ENCODE measurements at places on chromosomes 13 and 19.
A peak's percentile ranks its signal among the peaks of the same experiment; 100 is the strongest.

GRCh38 chr19:45231891-45232290 is 13.3 kb downstream of the EXOC3L2 start:
- DNase-seq: no peak

GRCh38 chr13:100707818-100708740 is 33.5 kb upstream of the TMTC4 start:
- DNase-seq: no peak

DNA sequence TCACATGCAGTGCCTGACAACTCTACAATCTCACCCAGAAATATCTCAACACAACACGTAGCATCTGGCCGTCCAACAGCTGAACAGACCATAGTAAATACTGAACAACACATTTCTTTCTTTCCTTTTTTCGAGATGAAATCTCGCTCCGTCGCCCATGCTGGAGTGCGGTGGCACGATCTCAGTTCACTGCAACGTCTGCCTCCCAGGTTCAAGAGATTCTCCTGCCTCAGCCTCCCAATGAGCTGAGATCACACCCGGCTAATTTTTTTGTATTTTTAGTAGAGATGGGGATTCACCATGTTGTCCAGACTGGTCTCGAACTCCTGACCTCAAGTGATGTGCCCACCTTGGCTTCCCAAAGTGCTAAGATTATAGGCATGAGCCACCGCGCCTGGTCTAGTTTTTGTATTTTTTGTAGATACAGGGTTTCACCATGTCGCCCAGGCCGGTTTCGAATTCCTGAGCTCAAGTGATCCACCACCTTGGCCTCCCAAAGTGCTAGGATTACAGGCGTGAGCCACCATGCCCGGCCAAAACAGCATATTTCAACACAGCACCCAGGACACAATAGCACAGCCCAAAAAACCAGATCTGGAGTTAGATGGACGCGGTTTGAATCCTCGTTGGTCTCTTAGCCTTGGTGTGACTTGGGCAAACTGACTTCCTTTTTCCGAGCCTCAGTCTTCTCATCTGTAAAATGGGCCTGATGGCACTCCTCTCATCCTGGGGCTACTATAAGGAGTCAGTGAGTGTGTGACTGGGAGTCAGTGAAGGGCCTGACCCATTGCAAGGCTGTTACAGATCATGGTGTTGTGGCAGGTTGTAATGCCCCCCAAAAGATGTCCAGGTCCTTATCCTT is 22.6 kb downstream of the CYP2A6 start:
- DNase-seq: no peak

DNA sequence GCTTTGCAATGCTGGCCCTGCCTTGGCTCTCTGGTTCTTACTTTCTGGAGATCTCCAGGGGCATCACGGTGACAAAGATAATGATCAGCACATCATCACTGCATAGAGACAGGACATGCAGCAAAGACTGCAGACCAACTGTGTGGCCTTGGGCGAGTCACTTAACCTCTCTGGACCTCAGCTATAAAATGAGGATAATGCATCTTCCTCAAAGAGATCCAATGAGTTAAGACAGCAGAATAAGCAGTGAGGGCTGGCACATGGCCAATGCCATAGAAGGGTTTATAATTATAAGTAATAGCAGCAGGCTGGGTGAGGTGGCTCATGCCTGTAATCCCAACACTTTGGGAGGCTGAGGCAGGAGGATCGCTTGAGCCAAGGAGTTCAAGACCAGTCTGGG is 2.4 kb downstream of the MAG start:
- no peak for DNase-seq

DNA sequence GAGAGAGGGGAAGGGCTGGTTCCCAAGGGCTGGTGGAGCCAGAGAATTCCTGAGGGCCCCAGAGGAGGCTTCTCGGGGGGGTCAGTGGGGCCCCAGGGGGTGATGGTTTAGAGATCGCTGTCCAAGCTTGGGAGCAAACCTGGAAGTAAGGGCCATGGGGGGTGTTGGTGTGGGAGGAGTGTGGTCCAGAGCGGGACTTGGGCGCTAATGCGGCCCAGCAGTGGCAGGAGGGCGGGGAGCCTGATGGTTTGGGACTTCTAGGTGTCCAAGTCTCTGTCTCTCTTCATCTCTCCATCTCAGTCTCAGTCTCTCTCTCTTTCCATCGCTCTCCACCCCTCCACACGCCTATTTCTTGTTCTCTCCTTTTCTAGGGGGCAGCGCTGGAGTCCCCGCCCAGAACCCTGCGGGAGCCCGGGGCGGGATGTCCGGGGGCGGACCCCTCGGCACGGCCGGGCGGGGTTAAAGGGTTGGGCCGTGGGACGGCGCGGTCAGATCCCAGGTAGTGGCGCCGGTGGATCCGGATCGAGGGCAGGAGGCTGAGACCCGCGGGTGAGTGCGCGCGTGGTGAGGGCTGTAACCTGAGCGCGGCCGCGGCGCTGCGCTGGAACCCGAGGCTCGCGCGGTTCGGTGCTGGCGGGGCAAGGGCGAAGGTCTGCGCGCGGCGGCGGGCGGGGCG is at the start of gene CYP4F22:
Gene CYP4F22, plus strand, starts transcription at position 491 of the 676 bp plus-strand sequence. CDS start 16,812 bp downstream, outside the sequence.
- no peak for DNase-seq

DNA sequence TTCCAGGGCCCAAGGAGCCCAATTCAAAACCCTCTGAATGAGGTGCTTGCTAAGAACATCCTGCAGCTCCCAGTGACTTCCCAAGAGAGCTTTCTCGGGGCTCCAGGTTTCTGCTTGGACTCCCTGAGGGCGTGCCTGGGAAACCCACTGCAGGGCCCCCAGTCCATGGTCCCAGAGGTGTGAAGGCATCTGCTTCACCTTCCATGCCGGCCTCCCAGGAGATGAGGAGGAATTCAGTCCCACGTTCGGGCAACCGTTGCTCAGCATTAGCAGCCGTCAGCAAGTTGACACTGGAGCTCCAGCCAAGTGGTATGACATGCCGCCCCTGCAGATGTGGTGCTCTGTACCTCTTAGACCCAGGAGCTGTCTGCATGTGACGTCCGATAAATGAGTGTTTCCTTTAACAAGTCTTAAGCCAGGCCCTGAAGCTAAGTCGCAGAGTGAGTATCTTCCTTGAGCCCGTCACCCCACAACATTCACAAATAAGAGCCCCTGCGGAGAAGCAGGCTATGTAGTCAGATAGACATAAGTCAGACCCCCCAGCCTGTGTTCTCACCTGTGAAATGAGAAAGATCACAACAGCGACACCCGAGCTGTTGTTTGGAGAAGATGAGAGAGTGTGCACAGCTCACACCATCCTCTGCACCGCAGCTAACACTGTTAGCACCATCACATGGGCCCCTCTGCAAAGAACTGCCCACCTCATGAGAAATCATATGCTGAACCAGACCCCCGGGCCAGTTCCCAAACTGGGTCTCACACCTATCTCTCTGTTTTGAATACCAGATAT is 150.3 kb downstream of the KATNAL1 start:
- no peak for DNase-seq

DNA sequence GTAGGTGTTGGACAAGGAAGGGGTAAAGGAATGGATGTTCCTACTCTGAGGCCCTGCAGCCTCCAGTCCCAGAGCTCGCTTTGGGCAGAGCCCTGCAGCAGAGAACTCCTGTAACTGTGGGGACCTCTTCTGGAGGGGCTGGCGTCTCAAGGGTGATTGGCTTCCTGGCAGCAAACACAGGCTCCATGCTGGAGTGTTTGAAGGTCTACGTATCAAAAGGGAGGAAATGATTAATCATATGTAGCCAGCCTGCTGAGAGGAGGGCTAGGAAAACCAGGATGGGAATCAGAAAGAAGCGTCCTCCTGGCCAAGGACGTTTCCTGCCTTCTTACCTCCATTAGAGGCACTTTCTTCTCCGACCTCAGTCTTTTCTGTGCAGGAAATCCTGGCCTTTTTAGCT is 208.5 kb downstream of the TSHZ3 start:
- no peak for DNase-seq

- DNase-seq: no peak
Measured at GRCh38 chr13:49694446-49694845, 3.2 kb upstream of the EBPL start.

GRCh38 chr19:461721-462551 is 1.1 kb upstream of the SHC2 start:
- no peak for DNase-seq

GRCh38 chr19:45670670-45671453 is 2.8 kb downstream of the GIPR start:
- DNase-seq: peak; percentile 82

DNA sequence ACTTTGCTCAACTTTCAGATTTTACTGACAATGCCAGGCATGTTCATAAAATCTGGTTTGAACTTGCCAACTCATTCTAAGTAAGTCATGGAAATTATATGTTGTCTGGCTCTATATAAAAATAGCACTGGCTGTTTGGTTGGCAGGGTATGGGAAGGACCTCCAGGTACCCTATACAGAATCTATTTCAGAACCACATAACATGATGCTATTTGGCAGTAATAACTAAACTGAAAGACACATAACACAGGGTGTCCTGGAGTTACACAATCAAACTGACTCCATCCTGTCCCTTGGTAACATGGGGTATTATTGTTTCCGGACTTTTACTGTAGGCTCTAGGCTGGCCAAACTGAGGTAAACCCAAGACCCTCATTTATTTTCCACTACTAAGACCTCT is 248.8 kb downstream of the RGCC start:
- DNase-seq: no peak

GRCh38 chr13:38687246-38688229 is 661 bp downstream of the FREM2 start:
- DNase-seq: no peak

DNA sequence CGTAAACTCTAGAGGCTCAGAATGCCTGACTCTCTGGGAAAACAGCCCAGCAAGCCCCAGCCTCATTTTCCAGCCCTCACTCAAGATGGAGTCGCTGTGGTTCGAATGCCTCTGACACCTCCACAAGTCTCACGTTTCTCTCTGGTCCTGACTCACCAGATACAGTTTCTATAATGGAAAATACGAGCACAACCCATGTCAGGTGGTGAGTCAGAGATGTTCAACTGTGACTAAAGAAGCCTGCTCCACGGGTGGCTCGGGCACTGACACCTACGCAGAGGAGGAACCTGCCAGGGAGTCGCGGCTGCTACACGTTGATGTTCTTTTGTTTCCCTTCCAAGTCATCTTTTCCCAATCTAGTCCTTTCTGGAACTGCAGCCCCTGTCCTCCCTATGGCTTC is 87.1 kb upstream of the STK24 start:
- DNase-seq: no peak

DNA sequence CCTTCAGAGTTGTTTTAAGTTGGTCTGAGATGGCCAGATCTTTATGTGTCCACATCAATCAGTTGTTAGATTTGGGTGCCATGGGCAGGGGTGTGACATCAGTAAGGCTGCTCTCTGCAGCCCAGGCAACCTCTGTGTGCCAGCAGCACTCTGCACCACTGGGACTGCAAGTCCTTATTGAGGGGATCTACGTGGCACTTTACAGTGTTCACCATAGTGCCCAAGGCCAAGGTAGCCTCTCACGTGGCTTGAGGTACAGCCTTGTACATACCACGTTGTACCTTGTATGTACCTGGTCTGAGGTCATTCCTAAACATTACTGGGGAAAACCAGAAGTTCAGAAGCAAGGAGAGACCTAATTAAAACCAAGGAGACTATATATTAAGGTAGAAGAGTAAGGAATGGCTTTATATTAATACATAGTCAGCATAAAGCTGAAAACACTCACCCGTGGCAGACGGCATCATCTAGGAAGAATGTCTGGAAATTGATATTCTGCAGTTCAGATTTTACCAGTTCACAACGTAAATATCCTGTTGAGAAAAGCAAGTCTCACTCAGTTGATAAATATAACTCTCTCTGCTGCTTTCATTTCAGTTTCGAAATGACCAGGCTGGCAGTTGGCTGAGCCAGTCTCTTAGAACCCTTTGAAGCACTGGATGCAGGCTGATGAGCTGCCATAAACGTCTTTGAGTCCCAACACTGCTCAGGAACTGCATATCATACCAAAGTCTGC is 128.8 kb downstream of the ZDHHC20 start:
- DNase-seq: no peak

DNA sequence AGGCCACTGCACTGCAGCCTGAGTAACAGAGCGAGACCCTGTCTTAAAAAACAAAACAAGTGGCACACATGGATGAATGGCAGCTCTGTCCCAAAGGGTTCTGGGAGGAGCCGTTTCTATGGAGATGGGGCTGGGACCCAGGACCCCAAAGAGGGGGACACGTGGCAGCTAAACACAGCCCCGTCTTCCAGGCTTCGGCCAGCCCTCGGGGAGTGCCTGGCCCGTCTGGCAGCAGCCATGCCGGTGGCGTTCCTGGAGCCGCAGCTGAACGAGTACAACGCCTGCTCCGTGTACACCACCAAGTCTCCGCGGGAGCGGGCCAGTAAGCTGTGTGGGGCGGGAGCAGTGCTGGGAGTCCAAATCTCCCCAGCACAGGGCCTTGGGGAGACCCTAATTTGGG is 82.4 kb downstream of the RYR1 start:
- DNase-seq: no peak

- no peak for DNase-seq
Measured at GRCh38 chr19:18119013-18119716, 21.6 kb downstream of the MAST3 start.

DNA sequence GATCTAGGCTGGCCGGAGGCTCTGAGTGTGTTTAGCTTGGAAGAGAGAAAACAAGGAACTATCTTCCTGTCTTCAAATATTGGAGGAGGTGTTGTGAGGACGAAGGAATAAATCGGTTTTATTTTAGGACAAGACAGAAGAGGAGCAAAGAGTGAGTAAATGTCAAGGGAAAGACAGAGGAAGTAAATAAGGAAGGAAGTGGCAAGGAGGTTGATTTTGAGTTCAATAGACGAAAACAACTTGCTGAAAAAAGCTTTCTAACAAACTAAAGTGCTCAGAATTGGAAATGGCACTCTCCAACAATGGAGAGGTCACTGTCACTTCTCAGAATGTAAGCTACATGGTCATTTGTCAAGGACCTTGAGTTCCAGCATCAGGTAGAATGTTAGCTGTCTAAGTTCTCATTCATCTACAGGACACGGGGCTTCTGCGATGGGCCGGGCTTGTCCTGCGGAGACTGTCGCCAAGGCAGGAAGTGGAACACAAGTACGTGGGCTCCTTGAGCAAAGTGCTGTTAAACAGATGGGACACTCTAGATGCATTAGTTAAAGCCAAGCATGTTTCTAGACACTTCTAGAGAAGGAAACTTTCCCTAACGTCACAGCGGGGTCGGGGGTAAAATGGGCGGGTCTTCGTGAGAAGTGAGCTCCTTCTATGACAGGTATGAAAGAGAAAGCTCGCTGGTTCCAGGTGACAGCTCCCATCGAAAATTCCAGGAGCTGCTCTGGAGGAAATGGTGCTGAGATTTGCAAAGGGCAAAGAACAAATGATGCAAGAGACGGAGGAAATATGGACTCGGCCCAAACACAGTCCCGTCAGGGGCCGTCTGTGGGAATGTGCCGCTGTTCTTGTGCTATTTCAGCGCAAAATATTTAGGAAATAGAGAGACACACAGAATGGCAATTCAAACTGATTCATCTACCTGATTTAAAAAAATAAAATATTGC is 103.9 kb upstream of the UBL3 start:
- no peak for DNase-seq

GRCh38 chr13:77362166-77362565 is 35.3 kb upstream of the MYCBP2 start:
- DNase-seq: no peak

DNA sequence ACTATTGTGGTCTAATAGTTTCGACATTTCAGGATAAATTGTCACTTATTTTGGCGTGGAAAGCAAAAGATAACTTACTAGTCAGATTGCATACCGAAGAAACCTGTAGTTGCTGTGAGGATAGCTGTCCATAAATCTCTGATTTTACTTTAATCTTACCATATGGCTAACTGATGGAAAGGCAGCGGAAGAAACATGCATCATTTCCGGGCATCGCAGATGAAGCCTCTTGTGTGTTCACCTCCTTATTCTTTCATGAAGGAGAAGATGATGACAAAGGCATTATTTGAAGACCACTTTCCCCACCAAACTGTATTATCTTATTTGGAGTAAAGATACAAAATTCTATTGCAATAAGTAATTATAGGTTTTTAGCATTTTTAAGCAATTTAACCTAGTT is 763.6 kb upstream of the SLITRK6 start:
- no peak for DNase-seq
